HFFc6 (cell line): ENCODE measurements at places on chromosomes 4 and X.

GRCh38 chr4:52755426-52755825 is 4.2 kb upstream of the ERVMER34-1 start:
- DNase-seq: no peak

- peak; percentile 9 for DNase-seq
These were observed 192.1 kb downstream of the SPRY1 start for GRCh38 chr4:123588631-123589241.

- DNase-seq: no peak
These were observed 290.2 kb downstream of the CAMK2D start for GRCh38 chr4:113471146-113471860.

GRCh38 chr4:18314731-18315130 is 293.2 kb upstream of the LCORL start:
- no peak for DNase-seq

GRCh38 chr4:145231906-145232700 is 51.7 kb upstream of the OTUD4 start:
- peak; percentile 11 for DNase-seq
